ENCODE measurements at places on chromosomes 6 and 20.
A peak's percentile ranks its signal among the peaks of the same experiment; 100 is the strongest.

DNA sequence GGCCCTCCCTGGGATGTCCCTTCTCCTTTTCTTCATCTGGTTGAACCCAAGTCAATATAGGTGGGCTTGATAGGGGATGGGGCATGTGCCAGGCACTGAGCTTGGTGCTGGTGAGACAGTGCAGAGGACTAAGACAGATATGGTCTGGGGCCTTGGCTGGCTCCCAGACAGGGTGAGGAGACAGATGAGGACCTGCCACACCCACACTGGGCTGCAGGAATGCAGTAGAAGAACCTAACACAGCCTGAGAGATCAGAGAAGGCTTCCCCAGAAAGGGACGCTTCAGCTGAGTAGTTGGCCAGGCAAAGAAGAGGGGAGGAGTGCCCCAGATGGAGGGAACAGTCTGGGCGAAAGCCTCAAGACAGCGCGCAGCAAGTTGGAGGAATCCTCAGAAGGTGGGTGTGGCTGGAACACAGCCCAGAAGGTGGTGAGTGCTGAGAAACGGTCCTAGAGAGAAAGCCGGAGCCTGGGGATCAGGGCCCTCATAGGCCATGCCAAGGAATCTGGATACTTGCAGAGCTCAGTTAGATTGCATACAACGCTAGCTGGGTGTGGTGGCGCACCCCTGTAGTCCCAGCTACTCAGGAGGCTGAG, 26.4 kb downstream of the CD40 start:
- DNase-seq, result no peak

DNA sequence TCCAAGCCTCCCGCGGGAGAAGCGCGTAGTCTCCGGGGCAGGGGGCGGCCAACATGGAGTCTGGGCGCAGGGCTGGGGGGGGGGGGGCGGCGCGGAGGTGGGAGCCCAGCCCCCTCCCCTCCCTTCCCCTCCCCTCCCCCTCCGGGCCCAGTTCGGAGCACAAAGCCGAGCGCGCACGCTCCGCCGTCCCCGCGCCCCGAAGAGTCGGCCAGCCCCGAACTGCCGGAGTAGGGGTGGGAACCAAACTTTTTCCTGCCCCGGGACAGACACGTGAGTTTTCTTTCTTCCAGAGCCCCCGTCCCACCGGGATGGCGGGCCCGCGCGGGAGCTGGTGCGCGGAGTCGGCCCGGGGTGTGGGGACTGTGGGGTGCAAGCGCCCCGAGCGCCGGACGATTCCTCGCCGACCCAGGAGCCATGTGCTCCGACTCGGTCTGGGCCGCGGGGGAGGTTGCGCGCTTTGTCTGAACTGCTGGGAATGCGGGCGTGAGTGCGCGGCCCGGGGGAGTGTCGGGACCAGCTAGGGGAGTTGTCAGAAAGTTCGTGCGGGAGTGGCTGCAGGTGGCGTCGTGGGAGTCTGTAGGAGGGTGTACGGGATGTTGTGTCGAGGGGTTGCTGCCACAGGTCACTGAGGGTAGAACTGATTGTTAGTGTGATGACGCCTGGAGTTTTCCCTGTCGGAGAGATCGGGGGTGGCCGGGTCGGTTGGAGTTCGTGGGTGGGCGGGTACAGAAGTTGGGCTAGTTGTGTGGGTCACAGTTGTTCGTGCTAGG, 1.2 kb downstream of the TGIF2 start:
- peak; percentile 89 for DNase-seq

DNA sequence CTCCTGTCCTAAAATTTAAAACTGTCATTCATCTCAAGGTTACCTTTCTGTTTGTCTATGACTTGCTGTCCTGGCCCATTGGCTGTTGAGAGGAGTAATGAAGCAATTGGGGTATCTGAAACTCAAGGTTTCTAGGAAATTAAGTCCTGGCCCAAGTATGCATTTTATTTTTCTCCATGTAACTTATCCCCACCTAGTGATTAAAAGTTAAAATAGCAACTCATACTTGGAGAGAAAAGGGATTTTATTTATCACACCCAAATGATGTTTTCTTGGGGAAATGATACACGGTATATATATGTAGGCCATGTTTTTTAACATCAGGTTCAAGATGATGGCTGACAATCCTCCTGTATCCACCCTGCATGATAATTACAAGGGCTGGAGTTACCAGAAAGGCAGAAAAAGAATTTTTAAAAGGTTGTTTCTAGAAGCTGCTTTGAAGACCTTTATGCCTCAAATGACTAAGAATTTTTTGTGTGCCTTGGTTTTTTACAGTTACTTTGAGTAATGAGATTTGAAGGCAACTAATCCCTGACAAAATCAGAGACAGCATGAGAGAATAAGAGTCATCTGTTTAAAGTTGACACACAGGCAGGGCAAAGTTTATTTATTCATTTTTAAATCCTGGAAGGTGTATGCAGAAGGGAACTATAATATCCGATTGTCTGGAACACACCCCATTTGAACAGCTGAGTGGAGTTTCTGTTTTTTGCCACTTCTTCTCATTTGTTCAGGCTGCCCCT, 28.9 kb upstream of the C6orf58 start:
- DNase-seq, result no peak

- no peak for DNase-seq
Observed at GRCh38 chr20:57384953-57385761, 6.0 kb upstream of the RBM38 start.

DNA sequence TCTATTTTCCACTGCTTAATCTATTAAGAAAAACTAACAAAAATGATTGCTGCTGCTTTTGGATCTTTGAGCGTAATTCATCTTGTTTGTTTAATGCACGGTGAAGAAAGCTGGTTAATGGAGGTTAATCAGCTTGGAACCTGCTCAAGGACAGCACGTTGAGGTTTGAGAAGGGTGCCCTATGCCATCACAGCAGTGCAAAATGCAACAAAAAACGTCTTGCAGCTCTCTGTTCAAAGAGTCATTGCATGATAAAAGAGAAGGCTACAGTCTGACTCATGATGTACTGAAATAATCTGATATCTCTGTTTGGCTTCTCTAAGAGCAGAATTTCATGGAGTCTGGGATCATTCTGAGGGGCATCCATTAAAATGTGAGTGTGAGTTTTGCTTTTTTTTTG, 80.6 kb upstream of the PREP start:
- DNase-seq, result no peak

GRCh38 chr20:62860924-62861691, 514 bp downstream of the TCFL5 start:
- peak; percentile 68 for DNase-seq

DNA sequence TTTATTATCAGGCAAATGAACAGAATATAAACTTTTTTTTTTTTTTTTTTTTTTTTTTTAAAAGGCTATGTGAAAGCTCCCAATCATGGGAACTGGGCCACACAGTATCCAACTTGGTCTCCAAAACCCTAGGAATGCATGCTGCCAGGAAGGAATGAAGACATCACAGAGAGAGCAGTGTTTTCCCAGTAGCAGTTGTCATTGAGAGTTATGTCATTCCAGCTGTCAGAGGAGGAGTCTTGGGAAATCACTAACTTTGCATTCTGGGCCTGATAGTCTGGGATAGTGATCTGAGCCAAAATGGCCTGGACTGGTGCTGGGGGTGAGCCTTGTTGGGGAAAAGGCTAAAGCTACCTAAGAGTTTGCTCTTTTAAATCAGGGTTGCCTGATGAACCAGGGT, 231.3 kb upstream of the MAP3K7 start:
- DNase-seq, result no peak

- DNase-seq, result no peak
Observed at GRCh38 chr20:33490934-33491656, 1.2 kb downstream of the CBFA2T2 start.
